NT2/D1 (cell line): ENCODE measurements at places on chromosomes 2 and 18.

GRCh38 chr2:100275200-100275589, 47.1 kb downstream of the LONRF2 start:
- no peak for DNase-seq

- no peak for DNase-seq
Observed at GRCh38 chr2:190327867-190328572, 8.4 kb upstream of the HIBCH start.

GRCh38 chr18:26812462-26812861, 53.0 kb downstream of the AQP4 start:
- DNase-seq, result no peak

GRCh38 chr2:95388856-95389244, 13.7 kb upstream of the FAHD2A start:
- DNase-seq, result no peak

DNA sequence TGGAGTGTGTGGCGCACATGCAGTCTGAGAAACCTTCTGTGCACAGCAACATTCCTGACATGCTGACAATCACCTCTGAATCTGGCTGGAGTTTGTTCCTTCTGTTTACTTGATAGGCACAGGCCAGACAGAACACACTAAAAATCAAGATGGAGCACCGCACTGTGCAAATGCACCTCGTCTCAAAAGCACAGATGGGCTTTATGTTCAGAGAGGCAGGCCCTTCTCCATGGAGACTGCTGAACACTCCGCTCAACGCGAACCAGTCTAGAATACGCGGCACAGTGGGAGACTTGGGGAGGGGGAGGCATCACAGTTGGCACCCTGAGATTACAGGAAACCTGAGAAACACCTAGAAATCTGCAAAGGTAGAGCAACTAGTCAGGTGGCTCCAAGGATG, 58.4 kb upstream of the DNMT3A start:
- DNase-seq, result no peak

GRCh38 chr2:171800639-171801038, 93.4 kb downstream of the SLC25A12 start:
- DNase-seq, result no peak

- no peak for DNase-seq
Observed at GRCh38 chr2:30022444-30023071, 101.2 kb upstream of the ALK start.
